ENCODE measurements at places on chromosomes 1 and 21.

DNA sequence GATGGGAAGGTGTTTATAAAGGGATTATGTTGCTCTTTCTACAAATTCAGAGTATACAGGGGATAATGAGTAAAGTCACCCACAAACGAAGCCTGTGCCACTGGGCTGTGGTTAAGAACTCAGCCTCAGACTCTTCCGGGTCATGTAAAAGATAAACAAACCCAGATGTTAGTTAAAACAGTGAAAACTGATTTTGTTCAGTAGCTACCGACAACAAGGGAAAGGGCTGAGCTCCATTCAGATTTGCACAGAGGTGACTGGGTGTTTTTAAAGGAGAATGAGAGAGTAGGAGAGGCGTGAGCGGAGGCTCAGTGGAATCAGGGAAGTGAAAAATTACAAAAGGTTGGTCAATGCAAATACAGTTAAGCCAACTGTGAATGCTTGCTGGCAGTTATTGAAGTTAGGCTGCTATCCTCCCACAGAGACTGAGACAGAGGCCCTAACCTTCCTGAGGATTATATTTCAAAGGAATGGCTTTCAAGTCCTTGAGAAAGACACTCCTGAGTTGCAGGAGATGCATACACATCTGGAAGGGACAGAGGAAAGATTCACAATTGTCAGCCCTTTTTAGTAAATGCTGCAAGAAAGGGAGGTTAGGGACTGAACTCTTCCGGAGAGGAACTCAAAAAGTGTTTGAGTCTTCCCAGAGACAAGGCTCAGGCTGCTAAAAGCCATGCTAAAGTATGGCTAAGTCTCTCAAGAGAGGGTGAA lies 29.9 kb upstream of the SAMD13 start:
- no peaks in the 10 kb centered on the region for H3K27me3 ChIP-seq

DNA sequence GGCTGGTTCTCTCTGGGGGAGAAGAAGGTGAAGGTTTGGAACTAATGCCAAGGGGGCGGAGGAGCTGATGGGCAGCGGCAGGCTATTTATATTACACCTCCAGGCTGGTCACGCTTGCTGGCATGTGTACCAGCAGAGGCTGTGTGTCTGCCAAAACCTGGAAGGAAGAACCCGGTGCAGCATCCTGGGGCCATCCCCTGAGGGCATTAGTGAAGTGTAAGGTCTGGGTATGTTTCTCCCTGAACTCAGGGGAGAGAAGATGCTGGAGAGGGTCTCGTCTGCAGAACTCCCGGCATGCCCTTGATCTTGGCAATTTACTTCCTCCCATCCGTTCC lies 5.3 kb downstream of the DISP3 start:
- H3K4me1 ChIP-seq: peaks cover 4% of the 10 kb centered on the region
- H3K4me3 ChIP-seq: no peak overlapping the region
- H3K27ac ChIP-seq: no peak overlapping the region
- H3K27me3 ChIP-seq: peaks cover 53% of the 10 kb centered on the region
- H3K36me3 ChIP-seq: peaks cover 1% of the 10 kb centered on the region

GRCh38 chr1:206796116-206796515 lies 23.8 kb upstream of the IL10 start:
- H3K4me3 ChIP-seq: no peak overlapping the region
- DNase-seq: no peak
- H3K27ac ChIP-seq: no peak overlapping the region
- H3K4me1 ChIP-seq: peaks cover 58% of the 10 kb centered on the region

GRCh38 chr1:244347942-244348341 lies 103.8 kb downstream of the ADSS2 start:
- H3K4me1 ChIP-seq: peaks cover 22% of the 10 kb centered on the region
- no peaks in the 10 kb centered on the region for H3K36me3 ChIP-seq
- H3K27me3 ChIP-seq: peaks cover 4% of the 10 kb centered on the region
- H3K4me3 ChIP-seq: no peak overlapping the region
- peak; percentile 19 for DNase-seq
- H3K27ac ChIP-seq: no peak overlapping the region

- peaks cover 27% of the 10 kb centered on the region for H3K36me3 ChIP-seq
- no peaks in the 10 kb centered on the region for H3K27me3 ChIP-seq
- no peak overlapping the region for H3K27ac ChIP-seq
- DNase-seq: no peak
- no peak overlapping the region for H3K4me3 ChIP-seq
- peaks cover 4% of the 10 kb centered on the region for H3K4me1 ChIP-seq
Observed at GRCh38 chr1:75745276-75745675, 20.8 kb downstream of the ACADM start.
